ENCODE measurements at places on chromosomes 16 and 17.

GRCh38 chr17:40949418-40949817 is 12.0 kb upstream of the KRT23 start:
- no peak for DNase-seq

DNA sequence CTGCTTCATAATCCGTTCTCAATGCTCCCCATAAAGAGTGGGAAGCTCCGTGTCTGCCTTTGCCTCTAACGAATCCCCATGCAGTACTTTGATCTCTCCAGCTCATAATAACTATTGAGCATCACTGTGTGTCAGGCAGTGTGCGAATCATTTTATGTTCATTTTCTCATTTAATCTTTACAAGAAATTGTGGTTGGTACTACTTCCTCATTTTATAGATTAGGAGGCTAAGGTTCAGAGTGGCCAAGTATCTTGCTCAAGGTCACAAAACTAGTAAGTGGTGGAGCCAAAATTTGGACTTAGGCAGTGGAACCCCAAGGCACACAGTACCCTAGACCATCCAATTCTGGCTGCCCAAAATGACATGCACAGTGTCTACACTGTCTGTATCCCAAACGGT is 44.8 kb downstream of the ABCC12 start:
- no peak for DNase-seq

- DNase-seq: no peak
Observed at GRCh38 chr17:55645361-55645760, 77.3 kb downstream of the TMEM100 start.

DNA sequence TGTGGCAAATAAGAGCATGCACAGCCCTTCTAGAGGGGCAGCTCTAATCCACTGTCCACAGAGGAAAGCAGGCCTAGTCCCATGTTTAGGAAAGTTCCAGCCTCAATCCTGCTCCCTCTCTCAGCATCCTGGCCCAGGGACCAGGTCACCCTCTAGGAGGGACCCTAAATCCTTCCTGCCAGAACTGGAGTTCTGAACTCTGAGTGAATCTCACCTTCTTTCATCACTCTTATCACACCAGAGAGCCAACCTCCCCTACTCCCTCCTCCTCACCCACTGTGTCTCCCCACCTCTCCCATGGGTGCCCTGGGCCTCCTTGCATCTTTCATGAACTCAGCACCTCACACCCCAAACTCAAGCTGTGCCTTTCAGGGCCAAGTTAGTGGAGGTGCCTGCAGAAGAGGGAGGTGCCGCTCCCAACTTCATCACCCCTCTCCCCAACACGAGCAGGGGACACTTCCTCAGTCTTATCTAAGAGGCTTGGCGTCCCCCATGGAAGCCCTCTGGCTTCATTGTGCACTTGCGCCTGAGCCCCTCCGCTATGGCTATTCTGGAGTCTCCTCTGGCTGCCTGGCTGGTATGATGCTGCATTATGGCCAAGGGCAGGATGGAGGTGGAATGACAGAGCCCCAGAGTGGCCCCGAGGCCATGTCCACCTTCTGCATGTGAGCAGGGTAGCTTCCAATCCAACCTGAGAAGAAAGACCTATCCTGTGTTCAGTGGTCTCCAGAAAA is 31.7 kb downstream of the PIK3R6 start:
- DNase-seq: no peak

- DNase-seq: no peak
Observed at GRCh38 chr17:70905796-70906195, 736.5 kb downstream of the KCNJ2 start.

GRCh38 chr17:45814622-45815606 is 29.8 kb upstream of the SPPL2C start:
- DNase-seq: no peak

DNA sequence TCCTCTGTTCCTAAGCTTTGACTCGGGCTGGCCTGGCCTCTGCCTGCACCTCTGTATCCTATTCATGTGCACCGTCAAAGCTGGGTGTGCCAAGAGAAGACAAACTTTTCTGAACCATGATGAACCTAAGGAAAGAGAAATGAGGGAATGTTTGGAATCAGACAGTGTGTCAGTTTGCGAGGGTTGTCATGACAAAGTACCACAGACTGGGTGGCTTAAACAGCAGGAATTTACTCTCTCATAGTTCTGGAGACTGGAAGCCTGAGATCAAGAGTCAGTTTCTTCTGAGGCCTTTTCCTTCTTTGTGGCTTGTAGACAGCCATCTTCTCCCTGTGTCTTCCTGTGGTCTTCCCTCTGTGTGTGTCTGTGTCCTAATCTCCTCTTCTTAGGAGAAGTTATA is 129.0 kb downstream of the KATNIP start:
- DNase-seq: no peak

- DNase-seq: no peak
Observed at GRCh38 chr16:16029431-16030011, 80.1 kb downstream of the ABCC1 start.

- DNase-seq: peak; percentile 47
Observed at GRCh38 chr16:71542377-71542776, 16.2 kb downstream of the CHST4 start.

DNA sequence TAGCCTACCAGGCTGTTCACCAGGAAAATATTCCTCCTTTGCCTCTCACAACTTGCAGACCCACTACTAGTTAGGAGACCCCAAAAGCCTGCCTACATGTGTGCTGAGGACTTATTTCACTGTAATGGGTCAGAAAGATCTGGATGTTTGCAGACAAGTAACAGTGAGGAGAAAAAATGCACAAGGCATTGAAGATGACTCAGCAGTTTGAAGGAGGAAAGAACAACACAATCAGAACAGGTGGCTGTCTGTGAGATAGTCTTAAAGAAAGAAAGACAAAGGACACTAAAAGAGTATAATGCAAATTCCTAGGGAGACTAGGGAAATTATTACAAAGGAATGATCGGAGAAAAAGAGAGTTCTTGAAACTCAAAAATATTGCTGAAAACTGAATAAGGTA is 69.0 kb downstream of the ANKFN1 start:
- DNase-seq: no peak

GRCh38 chr17:16507918-16508533 is 16.0 kb upstream of the LRRC75A start:
- no peak for DNase-seq

DNA sequence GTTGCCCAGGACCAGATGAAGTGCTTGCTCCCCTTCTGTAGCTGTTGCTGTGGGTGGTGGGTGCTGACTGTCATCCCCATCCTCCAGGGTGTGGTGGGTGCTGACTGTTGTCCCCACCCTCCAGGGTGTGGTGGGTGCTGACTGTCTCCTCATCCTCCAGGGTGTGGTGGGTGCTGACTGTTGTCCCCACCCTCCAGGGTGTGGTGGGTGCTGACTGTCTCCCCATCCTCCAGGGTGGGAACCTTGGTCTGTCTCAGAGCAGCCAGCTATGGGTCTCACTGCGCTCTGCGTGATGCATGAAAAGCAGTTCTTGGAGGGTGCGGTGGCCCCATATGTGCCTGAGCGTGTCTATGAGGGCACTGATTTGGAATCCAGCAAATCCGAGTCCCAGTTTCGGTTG is 163.8 kb downstream of the RPTOR start:
- DNase-seq: no peak

GRCh38 chr16:53846971-53847370 is 143.0 kb downstream of the FTO start:
- no peak for DNase-seq

- DNase-seq: no peak
Observed at GRCh38 chr17:2092253-2092652, 37.4 kb downstream of the HIC1 start.

DNA sequence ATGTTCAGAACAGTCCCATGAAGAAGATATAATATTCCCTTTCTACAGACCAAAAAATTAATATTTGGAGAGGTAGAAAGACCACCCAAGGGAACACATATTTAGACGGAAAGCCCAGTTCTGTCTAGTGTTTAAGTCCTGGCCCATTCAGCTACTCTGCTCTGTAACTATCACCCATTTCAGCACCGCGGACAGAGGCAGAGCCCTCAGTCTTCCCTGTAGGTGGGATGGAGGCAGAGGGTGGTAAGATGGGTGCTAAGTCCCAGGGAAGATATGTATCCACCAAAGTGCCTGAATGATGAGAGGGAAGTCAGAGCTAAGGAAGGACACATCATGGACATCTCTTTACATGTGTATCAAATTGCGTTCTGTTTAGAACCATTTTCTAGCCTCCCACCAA is 27.8 kb upstream of the C16orf78 start:
- DNase-seq: no peak

DNA sequence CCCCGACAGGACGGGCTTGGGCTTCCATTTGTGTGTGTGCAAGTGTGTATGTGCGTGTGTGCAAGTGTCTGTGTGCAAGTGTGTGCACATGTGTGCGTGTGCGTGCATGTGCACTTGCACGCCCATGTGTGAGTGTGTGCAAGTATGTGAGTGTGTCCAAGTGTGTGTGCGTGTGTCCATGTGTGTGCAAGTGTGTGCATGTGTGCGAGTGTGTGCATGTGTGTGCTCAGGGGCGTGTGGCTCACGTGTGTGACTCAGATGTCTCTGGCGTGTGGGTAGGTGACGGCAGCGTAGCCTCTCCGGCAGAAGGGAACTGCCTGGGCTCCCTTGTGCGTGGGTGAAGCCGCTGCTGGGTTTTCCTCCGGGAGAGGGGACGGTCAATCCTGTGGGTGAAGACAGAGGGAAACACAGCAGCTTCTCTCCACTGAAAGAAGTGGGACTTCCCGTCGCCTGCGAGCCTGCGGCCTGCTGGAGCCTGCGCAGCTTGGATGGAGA is 23.1 kb upstream of the ITGAX start:
- no peak for DNase-seq

- DNase-seq: no peak
Observed at GRCh38 chr16:67115639-67116038, 5.9 kb downstream of the PHAF1 start.

GRCh38 chr17:81518785-81519283 is 6.2 kb upstream of the ACTG1 start:
- DNase-seq: no peak

DNA sequence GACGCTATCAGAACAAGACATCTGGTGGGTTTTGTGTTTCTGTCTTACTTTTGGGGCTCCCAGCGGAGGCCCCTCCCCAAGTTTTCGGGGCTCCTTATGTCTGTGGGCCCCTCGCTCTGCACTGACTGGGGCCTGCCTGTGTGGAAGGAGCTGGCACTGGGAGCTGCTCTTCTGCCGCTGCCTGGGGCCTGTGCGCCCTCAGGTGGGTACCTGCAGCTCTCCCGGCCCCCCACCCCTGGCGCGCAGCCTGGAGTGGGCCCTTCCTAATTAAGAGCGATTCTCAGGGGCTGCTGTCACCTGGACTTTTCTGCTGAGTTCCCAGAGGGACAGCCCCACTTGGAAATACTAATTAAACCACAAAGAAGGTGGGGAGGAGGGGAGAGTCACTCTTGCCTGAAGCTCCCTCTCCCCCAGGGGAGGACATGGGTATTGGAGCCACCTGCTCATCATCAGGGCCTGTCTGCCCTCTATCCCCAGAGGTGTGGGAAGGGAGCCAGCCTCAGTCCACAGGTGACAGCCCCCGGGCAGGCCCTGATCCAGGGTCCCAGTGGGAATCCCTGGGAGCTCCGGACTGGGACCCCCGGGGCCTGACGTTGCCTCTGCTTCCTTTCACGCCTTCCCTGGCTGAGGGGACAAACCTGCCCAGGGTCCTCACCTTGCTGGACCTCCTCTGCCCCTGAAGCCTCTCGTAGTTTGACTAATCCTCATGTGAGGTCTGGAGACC is 36.5 kb downstream of the GSE1 start:
- DNase-seq: no peak

GRCh38 chr17:32732900-32733299 is 144.0 kb downstream of the MYO1D start:
- DNase-seq: no peak

- DNase-seq: no peak
Observed at GRCh38 chr16:55030944-55031343, 100.3 kb downstream of the IRX5 start.

- no peak for DNase-seq
Observed at GRCh38 chr16:57807252-57807967, 5.1 kb upstream of the KIFC3 start.

DNA sequence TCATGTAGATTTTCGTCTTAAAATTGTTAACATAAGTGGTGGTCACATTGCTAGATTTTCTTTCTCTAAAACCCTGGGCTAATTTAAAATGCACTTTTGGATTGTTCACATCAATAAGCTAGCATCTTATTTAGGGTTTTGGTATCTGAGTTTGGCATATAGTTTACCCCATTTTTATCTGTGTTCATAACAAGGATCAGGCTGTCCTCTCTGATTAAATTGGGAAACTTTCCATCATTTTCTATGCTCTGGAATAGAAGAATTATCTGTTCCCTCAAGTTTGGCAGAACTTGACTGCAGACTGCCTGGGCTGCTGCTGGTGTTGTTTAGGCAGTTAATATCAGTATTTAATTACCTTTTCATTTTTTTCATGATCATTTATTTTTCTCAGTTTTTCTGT is 1.8 kb downstream of the SPECC1 start:
- no peak for DNase-seq

DNA sequence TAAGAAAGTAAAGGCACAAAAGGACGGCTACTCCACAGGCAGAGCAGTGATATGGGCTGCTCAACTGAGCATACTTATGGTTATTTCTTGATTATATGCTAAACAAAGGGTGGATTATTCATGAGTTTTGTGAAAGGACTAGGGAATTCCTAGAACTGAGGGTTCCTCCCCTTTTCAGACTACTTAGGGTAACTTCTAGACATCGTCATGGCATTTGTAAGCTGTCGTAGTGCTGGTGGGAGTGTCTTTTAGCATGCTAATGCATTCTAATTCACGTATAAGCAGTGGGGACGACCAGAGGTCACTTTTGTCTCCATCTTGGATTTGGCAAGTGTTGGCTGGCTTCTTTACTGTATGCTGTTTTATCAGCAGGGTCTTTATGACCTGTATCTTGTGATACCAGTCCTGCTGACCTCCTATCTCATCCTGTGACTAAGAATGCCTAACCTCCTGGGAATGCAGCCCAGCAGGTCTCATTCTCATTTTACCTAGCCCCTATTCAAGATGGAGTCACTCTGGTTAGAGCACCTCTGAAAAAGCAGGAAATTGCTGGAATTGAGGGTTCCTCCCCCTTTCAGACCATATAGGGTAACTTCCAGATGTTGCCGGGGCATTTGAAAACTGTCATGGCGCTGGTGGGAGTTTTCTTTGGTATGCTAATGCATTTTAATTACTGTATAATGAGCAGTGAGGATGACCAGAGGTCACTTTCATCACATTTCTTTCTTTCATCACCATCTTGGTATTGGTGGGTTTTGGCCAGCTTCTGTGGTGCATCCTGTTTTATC is 388.5 kb downstream of the XYLT1 start:
- DNase-seq: no peak

DNA sequence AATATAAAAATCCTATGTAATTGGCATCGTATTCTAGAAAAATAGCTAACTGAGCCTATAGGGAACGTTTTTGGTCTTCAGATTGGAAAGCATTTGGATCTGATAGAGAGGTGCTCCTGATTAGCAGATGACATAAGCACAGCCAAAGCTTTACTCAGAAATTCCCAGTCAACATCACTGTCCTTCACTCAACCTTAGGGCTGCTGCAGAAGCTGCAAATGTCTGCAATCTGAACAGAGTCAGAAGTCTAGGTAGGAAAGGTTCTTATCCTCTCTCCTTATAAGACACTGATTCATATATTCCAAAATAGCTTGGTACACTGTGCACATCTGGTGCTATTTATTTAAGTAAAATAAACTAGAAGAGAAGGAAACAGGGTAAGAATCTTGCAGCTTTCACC is 19.2 kb downstream of the STRADA start:
- DNase-seq: no peak

Data from effector CD4-positive, alpha-beta T cell (primary cell).